ENCODE measurements at places on chromosomes 4 and X. TPM values are rescaled to one million over a fixed set of nuclear protein-coding genes. Genes with fewer than 3 reads are reported as not detected.

The L1CAM gene
- 2.9 TPM for total RNA-seq

The UGT2A1 gene
- total RNA-seq = not detected

The OGT gene
- 121 TPM for total RNA-seq

The TNMD gene
- 2.3 TPM for total RNA-seq

DNA sequence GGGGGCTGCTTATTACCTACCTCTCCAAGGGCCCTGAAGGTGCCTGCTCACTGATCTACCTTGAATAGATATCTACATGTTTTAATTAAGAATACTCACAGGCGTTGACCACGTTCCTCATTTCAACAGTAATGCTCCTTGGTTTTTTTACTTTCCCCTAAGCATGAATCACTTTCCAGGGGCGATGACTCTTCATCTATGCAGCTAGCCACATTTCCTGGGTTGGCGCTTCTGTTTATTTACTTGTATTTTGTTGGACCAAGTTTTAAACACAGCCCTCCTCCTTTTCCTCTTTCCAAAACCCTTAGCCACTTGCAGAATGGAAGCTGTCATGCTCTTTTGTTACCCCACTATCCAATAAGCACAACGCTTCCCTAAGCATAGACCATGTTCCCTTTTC lies 50.8 kb downstream of the CBLL2 start:
- H3K27me3 ChIP-seq = peaks cover 4% of the 10 kb centered on the region
- no peak overlapping the region for H3K27ac ChIP-seq
- DNase-seq = no peak
- H3K4me1 ChIP-seq = no peaks in the 10 kb centered on the region
- no peaks in the 10 kb centered on the region for H3K36me3 ChIP-seq

DNA sequence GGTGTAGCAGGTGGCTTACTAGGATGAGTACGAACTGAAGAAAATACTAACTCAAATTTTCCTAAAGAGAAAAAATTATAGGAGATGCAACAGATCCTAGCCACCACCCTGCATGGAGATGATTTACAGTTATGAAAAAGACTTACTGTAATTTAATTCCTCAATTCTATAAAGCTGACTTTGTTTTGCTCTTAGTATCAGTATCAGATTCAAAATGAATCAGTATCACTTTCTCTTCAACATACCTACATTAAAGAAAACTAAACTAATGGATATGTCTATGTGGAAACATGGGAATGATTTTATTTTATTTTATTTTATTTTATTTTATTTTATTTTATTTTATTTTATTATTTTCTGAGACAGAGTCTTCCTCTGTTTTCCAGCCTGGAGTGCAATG lies 525.8 kb downstream of the NLGN4X start:
- H3K36me3 ChIP-seq = no peaks in the 10 kb centered on the region
- DNase-seq = no peak
- no peak overlapping the region for H3K27ac ChIP-seq
- H3K27me3 ChIP-seq = no peaks in the 10 kb centered on the region

DNA sequence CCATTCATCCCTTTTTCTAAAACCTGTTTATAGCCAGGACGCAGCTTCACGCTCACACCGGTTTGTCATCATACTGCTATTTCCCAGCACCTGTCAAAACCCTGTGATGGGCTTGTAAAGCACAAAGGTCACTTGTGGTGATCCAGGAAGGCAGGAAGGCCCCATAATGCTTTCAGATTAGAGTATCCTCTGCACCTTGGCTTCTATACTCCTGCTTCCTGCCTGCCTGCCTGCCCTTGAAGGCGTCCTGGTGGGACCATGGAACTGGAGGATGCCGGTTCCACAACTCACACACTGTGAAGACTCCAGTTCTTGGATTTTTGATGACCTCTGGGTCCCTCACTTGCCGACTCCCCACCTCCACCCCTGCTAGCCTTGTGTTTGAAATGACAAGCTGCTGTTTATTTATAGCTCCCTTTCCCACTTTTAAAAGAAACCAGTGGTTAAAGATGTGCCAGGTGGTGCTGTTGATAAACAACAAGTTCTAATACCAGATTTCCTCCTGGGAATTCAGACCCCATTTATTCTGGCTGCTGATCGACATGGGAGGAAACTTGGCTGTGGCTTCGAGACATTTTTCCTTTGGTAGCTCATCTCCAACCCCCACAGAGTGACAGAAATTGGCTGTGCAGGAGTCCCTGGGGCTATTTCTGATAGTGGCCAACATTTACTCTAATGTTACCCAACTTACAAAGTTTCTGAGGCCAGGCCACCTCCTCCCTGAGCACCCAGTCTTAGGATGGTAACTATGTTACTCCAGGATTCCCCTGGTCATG lies 211.5 kb downstream of the KDR start:
- H3K36me3 ChIP-seq = no peaks in the 10 kb centered on the region
- H3K27me3 ChIP-seq = no peaks in the 10 kb centered on the region
- H3K27ac ChIP-seq = no peak overlapping the region
- no peak for DNase-seq
- H3K4me1 ChIP-seq = no peaks in the 10 kb centered on the region
